ENCODE measurements at places on chromosomes 3 and 15.

GRCh38 chr3:53850895-53851294 is 4.5 kb downstream of the IL17RB start:
- no peak for DNase-seq

DNA sequence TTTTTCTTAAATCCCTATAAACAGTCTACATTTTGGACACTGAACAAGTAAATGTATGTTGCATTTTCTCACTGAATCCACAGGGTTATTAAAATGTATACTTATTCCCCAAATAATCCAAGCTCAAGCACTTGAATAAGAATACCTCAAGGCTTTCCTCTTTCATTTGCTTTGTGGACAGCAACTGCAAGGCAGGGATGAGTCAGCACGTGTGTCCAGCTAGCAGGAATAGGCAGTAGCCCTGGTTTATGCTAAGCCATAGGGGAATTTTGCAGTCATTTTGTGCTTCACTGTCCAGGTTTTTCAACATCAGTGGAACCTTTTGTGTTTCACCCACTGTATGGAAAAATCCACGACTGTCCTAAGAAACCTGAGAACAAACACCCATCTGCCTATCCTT is 96.7 kb upstream of the KCNMB2 start:
- no peak for DNase-seq

GRCh38 chr15:39922462-39923092 is 2.5 kb upstream of the GPR176 start:
- DNase-seq, result no peak

- no peak for DNase-seq
Observed at GRCh38 chr3:148034353-148034752, 625.2 kb downstream of the ZIC1 start.
